ENCODE measurements at places on chromosomes 3 and 15.

DNA sequence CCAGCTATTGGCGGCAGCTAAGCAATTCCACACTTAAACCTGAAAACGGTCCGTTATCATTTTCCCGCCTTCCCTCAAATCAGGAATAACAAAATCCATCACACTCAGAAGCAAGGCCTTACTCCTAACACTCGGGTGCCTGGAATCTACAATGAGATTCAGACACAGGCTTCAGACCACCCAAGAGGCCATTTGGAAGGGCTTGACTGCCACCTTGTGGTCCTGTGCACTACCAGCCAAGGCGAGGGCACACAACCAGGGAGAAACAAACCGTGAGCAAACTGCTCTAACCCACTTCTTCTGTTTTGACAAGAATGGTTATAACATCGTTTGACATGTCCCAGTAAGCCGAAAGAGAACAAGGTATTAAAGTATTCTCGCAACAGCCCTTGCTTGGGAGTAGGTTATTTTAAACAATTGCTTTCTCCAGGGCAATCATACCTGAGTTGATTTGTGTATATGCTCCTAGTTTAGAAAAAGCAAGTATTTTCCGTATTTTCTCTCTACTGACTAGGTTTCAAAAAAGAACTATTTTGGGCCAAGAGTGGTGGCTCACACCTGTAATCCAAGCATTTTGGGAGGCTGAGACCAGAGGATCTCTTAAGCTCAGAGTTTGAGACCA is 40.1 kb upstream of the TAFA4 start:
- DNase-seq, result no peak

DNA sequence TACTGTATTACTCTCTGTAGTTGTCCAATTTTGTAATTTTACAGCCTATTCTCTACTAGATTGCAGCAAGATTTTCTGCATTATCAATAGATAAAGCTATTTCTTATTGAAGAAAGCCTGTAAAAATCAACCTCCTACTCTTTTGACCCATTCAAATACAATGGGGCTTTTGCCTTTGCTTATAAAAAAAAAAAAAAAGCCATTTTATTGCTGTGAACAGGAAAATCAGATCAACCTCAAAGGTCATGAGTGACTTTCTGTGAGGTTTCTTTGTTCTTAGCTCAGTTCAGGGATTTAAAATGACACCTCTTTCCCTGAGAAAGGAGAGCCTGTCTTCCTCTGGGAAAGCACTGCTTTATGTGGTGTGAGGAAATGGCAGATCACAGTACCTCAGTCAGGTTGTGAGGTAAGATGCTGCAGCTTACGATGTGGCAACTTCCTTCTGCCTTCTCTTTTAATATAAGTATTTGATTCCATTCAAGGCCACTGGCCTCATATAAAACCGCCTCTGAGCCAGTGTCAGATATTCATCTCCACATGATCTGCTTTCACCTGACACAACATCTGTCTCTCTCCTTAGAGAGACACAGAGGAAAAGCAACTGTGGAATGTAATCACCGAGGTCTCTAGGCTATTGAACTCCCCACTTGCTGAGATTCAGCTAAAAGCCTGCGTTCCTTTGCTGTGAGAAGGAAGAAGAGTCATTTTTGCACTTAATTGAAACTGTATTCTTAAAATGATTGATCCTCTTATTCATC is 161.5 kb upstream of the MB21D2 start:
- no peak for DNase-seq

- DNase-seq, result no peak
These were observed 447.8 kb downstream of the MFSD1 start for GRCh38 chr3:159249472-159250174.

GRCh38 chr3:56484122-56484521 is 15.9 kb upstream of the ERC2 start:
- DNase-seq, result no peak

DNA sequence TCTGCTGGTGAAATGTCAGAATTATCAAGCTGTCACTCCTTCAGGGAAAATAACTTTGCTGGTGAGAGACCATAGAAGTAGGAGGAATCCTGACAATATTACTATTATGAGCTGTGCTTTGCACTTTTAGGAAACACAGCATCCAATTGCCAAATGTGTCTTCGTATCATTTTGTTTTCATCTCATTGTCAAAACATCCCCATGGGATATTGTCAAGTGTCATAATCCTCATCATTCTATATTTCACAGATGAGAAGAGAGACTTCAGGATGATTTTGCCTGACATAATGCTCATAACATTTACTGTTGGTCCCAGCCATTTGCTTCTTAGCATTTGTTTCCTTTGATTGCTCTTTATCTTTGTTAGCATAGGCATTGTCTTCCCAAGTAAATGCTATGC is 120.5 kb upstream of the NUDT16 start:
- DNase-seq, result no peak

GRCh38 chr3:194119831-194120590 is 15.9 kb upstream of the HES1 start:
- no peak for DNase-seq

DNA sequence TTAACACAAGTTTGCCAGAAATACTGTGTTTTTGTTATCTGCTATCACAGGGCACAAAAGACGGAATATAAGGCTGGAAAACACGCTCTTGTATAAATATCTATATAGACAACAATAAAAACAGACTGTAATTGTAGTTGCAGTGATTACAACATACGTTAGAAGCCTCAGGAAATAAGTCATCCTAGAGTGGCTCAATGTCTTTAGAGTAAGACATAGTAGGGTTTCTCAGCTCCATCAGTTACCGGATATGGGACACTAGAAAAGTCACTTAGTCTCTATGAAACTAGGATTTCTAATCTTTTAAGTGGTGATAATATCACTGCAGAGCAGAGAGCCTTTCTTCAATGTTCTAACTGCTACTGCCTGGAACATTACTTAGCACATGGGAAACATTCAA is 208.8 kb downstream of the STAG1 start:
- no peak for DNase-seq

DNA sequence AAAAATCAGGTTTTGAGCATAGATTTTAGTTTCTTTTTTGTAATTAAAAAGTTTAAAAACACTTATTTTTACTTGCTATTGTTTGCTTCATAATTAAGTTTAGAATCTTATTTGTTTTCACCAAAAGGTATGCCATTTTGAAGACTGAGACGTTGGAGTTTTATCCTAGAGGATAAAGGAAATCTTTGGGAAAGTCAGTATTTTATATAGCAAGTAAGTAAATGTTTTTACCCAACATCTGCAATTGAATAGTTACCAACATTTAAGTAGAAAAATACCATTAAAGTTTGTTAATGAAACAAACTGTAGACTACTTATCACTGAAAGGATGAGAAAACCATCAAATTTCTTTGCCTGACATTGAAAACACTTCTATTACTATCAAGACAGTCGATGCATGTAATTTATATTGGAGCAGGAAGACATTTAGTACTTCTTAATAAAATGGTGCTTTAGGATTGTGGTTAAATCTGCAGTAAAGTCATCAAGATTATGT is 14.0 kb upstream of the CHD2 start:
- DNase-seq, result no peak

DNA sequence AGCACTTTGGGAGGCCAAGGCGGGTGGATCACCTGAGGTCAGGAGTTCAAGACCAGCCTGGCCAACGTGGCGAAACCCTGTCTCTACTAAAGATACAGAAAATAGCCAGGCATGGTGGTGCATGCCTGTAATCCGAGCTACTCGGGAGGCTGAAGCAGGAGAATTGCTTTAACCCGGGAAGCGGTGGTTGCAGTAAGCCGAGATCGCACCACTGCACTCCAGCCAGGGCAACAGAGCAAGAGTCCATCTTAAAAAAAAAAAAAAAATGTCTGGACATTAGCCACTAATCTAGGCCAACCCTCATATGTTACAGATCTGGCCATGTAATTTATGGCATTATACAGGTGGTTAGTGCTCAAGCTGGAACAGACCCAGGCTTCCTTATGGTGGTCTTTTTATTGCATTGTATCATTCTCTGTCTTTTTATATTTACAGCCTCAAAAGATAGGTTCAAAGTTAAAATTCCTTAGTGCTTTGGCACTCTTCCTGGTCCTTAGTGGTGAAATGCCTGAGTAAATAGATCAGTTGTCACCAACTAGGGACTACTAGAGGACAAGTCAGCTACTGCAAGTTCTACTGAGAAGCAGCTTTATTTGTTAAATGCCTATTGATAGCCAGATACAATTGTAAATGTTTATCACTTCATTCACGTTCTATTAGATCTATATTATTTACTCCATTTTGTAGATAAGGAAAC is 16.0 kb downstream of the STARD9 start:
- DNase-seq, result no peak

DNA sequence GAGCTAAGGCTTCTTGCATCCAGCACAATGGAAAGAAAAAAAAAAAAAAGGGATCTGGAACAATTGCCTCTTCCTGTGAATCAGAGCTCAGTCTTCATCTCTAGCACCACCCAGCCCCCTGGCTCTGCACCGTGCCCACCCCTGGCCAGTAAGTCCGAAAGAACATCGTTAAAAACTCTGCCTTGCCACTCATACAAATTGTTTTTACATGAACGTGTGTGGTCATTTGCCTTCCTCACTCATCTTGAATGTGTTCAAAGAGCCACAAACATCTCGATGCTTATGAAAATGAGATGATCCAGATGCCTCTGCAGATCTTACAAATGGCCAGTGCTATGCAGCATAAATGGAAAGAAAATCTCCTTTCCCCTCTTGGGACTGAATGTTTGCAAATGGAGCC is 400.0 kb upstream of the PPP2R3A start:
- DNase-seq, result no peak

DNA sequence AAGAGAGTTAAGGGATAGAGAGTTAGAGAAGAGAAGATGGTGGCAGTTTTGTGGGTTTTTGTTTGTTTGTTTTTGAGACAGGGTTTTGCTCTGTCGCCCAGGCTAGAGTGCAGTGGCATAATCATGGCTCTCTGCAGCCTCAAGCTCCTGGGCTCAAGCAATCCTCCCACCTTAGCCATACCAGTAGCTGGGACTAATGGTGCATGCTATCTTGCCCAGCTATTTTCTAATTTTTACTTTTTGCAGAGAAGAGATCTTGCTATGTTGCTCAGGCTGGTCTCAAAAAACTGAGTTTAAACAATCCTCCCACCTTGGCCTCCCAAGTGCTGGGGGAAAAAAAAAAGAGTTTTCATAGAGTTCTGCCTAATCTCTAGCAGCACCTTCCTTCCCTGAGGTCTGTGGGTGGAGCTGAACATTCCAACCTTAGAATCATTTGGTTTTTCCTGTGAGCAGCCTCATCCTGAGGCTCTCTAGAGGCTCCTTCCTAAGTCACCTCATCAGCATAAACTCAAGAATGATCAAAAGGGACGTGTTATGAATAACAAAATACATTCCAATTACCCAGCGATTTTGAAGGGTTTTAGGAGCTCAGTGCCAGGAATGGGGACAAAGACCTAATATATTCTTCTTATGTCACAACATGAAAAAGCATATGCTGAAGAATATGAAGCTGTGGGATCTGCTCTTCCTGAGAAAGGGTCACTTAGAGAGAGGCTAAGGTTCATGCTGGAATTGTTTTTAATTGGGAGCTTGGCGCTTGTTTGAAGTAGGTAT is 180.6 kb downstream of the LSAMP start:
- no peak for DNase-seq

- DNase-seq, result no peak
These were observed 40.2 kb downstream of the DOCK3 start for GRCh38 chr3:50714946-50715345.

- no peak for DNase-seq
These were observed 57.8 kb upstream of the ETV5 start for GRCh38 chr3:186166491-186167288.
